ENCODE measurements at places on chromosomes 2 and 18.

DNA sequence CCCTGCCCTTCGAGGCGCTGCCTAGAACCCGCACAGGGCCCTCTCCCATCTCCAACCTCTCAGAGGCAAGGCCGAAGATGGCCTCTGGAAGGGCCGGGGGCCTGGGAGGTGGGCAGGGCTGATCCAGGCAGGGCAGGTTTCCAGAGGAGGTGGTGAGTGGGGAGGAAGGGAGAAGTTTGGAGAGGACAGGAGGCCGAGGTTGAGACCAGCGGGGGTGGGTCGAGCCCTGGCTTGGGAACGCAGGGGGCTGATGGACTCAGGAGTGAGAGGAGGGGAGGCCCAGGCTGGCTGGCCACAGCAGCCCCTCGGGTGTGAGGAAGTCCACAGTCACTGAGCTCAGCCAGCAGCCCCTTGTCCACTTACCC lies 10.5 kb downstream of the CAPN10 start:
- DNase-seq: no peak

- no peak for DNase-seq
Measured at GRCh38 chr2:239977111-239977510, 48.0 kb downstream of the NDUFA10 start.

- DNase-seq: no peak
Measured at GRCh38 chr2:97656129-97656755, 7.6 kb downstream of the ACTR1B start.

- no peak for DNase-seq
Measured at GRCh38 chr2:159728629-159729028, 16.3 kb downstream of the MARCHF7 start.

DNA sequence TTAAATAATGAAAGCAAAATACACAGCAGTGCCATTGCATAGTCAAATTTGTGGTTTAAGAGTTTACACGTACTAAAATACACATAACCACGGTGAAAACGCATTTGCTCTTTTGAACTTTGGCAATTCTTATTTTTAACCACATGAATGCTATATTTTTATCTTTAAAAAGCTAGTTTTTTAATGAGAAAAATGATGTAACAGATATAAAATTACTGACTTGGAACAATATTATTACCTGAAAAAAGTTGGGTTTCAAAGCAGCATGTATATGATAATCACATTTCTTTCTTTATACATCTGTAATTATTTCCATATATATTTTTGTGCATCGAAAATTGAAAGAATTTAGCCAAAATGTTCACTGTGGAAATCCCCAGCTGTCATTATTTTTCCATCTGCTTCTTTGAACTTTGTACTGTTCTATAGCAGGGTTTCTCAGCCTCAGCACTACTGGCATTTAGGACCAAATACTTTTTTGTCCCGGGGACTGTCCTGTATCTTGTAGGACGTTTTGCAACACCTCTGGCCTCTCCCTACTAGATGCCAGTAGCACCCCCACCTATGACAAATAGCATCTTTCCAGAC lies 75.9 kb upstream of the CAB39 start:
- DNase-seq: no peak

- no peak for DNase-seq
Measured at GRCh38 chr18:57585855-57586250, 649 bp downstream of the FECH start.

- no peak for DNase-seq
Measured at GRCh38 chr18:62494764-62495163, 28.1 kb upstream of the ZCCHC2 start.

Data from activated T-helper 1 cell treated with anti-CD3 and anti-CD28 coated beads, Interleukin-2, amount 50 U/mL, for 16 hours (primary cell).